Hematopoietic multipotent progenitor cell (in vitro differentiated cells): ENCODE measurements at places on chromosomes 7 and 10. TPM values are rescaled to one million over a fixed set of nuclear protein-coding genes. Genes with fewer than 3 reads are reported as not detected.

DNA sequence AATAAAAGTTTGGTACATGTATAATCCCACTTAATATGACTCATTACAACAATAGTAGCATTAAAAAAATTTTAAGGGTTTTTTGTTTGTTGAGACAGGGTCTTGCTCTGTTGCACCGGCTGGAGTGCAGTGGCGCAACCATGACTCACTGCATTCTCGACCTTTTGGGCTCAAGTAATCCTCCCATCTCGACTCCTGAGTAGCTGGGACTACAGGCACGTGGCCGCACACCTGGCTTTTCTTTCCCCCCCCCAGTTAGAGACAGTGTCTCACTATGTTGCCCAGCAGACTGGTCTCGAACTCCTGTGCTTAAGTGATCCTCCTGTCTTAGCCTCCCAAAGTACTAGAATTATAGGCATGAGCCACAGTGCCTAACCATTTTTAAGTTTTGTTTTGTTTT is 40.7 kb downstream of the KMT2C start:
- no peak for DNase-seq

GRCh38 chr10:5762531-5762930 is 50.7 kb downstream of the GDI2 start:
- no peak for DNase-seq

DNA sequence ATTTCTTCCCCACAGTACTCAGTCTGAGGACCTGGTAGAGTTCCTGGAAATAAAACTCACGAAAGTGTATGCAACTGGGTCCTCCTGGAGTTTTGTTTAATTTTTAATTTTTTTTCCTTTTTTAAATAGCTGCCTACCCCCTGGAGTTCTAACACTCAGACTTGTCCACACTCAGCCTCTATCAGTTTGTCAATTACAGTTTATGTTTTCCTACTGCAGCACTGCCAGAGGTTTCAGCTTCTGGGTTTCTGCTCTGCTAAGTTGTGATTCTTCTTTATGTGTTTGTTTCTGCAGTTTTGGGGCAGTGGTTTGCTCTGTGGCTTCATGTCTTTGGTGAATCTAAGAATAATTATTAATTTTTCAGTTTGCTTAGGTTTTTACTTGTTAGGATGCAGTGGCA is 59.2 kb downstream of the TBC1D12 start:
- DNase-seq = no peak

Gene NUP205
- 36.9 TPM for total RNA-seq

- no peak for DNase-seq
Measured at GRCh38 chr10:79168210-79168609, 99.4 kb downstream of the ZMIZ1 start.

GRCh38 chr7:17506095-17506494 is 207.6 kb downstream of the AHR start:
- no peak for DNase-seq

Gene PIP
- total RNA-seq = not detected

GRCh38 chr7:133051719-133052400 is 30.0 kb downstream of the CHCHD3 start:
- no peak for DNase-seq

Gene APBB1IP
- 30.7 TPM for total RNA-seq

Gene PLXDC2
- total RNA-seq = 38.0 TPM

DNA sequence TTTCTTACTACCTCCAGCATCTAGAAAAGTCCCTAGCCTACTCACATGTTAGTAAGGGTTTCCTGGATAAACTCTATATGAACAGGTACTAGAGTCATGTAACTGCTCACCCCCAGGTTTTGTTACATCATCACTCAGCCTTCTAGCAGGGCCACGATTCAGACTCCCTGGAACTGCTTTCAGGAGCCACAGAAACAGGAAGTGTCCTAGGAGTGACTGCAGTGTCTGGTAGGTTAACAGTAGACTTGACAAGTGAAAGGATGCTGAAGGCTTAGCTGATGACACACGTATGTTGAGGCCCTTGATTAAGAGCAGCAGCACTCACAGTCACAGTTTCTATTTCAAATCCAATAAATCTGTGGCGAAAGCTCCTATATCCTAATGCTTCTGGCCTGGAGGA is 101.2 kb downstream of the DNMBP start:
- no peak for DNase-seq

GRCh38 chr7:151861881-151862280 is 15.0 kb downstream of the PRKAG2 start:
- DNase-seq = no peak
